ENCODE measurements at places on chromosomes 11 and 22.

DNA sequence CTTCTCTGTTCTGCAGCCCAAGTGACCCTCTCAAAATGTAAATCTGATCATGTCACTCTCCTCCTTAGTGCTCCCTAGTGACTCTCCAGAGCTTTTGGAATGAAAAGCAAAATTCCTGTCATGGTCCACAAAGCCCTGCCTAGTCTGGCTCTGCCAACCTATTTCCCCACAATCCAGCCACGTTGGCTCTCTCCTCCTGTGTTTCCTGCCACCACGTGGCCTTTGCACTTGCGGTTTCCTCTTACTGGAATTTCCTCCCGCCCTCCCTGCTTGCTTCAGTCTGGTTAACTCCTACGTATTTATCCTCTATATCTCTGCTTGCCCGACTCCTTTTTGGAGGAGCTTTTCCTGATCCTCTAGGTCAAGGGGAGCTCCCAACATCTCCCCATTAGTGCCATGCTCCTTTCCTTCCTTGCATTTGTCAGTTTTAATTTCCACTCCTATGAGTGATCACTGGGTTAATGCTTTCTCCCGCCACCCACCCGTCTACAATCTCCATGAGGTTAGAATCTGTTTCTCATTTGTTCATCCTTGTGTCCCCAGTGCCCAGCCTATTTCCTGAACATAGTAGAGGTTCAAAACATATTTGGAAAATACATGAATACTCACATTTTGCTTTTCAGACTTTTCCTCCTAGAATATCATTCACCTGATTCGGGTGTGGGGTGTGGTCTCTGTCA is 11.5 kb downstream of the NNMT start:
- peak; percentile 53 for DNase-seq

DNA sequence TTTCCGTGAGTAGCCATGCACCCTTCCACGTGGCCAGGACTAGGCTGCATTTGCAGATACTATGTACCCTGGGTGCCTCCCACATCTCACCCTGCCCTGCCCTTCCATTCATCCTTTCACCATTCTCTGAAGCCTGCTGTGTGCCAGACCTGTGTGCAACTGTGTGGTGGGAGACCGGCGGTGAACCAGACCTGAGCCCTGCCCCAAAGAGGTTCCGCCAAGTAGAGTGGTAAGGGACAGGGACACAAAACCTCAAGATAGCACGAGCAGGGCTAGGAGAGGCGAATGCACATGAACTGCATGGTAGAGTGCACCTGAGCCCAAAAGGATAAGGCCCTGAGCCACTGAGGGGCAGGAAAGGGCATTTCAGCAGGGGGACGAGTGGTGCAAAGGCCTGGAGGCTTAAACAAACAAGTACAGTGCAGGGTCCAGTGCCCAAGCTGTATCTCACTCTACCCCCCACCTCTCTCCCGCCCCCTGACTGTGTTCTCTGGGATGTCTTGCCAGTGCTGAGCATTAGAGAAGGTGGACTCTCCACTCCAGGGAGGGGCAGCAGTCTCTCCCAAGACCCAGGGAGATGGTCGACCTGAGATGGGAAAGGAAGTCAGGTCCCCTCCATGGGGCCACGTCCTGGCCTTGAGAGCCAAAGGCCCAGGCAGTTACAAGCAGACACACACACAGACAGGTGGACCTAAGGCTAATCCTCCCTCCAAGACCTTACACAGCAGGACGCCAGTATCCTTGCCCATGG is 14.1 kb upstream of the ARAP1 start:
- DNase-seq, result no peak

GRCh38 chr11:69300120-69301060 is 6.4 kb downstream of the MYEOV start:
- DNase-seq, result no peak

DNA sequence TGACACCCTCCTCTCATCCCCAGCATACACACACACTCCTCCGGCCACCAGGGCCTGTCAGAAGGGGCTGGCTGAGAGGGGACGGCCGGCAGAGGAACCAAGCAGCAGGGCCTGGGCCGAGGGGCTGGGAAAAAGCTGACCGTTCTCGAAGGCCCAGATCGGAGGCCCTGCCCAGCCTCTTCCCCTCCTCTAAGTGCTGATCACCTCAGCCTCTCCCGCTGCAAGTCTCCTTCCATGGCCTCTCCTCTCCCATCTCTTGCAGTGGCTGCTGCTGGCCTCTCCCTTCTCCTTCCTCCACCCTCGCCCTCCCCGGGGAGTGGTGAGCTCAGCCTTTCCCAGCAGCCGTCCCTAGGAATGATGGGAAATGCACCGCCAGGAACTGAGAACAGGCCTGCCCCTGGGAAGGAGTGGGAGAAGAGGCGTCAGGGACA is 39.6 kb downstream of the ARRB1 start:
- DNase-seq, result peak; percentile 68

- peak; percentile 66 for DNase-seq
These were observed at the start of gene NCF4 for GRCh38 chr22:36860821-36861659. Gene NCF4, plus strand, starts transcription at chr22:36861006. Its CDS starts 166 bp downstream, at chr22:36861172.

- DNase-seq, result no peak
These were observed 111.1 kb downstream of the CTTN start for GRCh38 chr11:70509476-70509875.

GRCh38 chr11:1628506-1629325 is 859 bp upstream of the KRTAP5-5 start:
- peak; percentile 35 for DNase-seq

GRCh38 chr11:44840521-44841251 is 110.0 kb downstream of the TP53I11 start:
- DNase-seq, result no peak

DNA sequence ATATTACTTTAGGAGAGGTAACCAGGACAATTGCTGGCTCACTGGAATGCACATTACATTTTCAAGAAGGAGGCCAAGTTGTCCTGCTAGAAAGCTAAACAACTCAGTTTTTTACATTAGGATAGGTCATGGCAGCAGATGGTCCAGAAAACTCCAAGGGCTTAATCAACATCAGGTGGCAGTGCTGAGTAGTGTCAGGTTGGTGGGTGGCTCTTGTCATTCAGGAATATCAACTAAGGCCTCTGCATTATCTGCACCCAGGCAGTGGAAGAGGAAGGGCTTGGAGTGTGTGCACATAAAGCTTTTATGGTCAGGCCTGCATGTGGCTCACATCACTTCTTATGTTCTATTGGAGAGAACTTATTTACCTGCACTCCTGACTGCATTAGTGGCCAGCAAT is 32.2 kb upstream of the OR4B1 start:
- no peak for DNase-seq
